Upper lobe of right lung (tissue), 1 donor: ENCODE measurements at places on chromosomes 1 and 21.

DNA sequence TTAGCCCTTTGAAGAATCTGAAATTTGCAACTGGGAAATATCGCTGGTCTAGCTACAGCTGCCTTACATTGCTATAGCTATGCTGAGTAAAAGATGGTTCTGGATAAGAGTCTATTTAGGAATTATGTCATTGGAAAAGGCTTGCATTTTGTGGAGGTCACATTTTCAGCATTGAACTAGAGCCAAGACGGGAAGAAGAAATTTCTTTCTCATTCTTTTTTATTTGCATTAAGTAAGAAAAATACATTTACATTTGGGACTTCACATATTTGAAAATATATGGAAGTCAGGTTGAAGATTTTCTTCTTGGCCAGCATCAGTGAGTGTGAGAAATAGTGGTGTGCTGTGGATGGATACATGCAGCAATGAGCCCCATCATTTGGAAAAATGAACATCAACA lies 291.6 kb downstream of the PTBP2 start:
- no peak for DNase-seq

- no peak for DNase-seq
These were observed 29.1 kb upstream of the SLC16A1 start for GRCh38 chr1:112985123-112985522.

DNA sequence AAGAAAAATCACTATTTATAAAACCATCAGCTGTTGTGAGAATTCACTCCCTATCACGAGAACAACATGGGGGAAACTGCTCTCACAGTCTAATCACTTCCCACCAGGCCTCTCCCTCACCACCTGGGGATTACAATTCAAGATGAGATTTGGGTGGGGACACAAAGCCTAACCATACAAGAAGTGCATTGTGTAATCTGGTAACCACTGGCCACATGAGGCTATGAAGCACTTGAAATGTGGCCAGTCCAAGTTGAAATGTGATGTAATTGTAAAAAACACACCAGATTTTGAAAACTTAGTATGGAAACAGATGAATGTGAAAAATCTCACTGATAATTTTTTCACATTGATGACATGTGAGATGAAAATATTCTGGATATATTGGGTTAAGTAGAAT lies 293.8 kb downstream of the TTLL7 start:
- DNase-seq: no peak

DNA sequence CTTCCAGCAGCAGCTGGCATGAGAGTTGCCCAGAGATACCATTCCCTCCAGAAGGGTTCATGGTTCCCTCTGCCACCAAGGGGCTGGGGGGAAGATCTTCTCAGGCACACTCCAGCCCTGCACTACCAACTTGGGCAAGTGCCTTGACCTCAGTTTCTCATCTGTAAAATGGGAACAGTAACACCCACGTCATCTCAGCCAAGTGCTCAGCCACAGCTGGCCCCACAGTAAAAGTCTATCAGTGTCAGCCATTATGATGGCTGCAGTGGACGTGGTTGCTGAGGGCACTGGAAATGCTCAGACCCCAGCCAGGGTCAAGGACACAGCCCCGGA lies 16.3 kb upstream of the TAS1R2 start:
- no peak for DNase-seq

GRCh38 chr1:199273837-199274379 lies 635.1 kb downstream of the PTPRC start:
- DNase-seq: no peak

GRCh38 chr1:25173809-25174340 lies 58.4 kb downstream of the SYF2 start:
- no peak for DNase-seq

GRCh38 chr1:110185181-110185580 lies 24.9 kb upstream of the KCNC4 start:
- DNase-seq: no peak

DNA sequence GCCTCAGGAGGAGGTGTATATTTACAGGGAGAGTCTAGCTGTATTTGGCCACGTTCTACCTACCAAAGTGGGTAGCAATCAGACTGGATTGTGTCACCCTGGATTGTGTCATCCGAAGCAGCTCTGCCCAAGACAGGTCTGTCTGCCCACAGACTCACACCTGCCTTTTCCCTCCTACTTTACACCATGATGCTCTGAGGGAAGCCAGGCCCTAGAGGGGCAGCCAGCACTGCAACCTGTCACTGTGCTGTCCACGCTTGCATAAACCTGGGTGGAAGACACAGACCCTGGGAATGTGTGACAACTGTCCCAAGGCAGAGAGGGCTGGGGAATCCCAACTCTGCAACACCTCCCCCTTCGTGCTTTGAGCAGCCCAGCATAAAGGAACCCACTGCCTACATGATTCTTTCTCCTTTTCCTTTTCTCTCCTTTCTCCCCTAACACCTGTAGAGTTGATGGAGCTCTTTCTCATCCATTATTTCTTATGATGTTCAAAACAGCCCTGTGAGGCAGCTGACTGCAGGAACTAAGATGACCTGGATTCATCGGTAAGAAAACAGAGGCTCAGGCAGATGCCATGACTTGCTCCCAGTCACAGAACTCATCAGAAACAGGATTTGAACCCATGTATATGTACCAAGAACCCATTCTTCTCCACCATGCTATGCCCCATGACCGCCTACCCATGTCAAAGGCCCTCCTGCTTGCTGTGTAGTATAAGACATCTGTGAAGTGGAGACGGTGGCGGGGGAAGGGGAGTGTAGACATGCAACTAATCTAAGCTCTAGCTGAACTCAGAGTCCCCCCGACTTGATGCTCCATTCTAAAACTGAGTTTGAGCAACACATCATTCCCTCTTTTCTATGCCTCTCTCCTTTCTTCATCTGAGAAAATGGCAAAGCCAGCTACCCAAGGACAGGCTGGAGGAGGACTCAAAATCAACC lies 55.9 kb downstream of the ITPKB start:
- DNase-seq: no peak

DNA sequence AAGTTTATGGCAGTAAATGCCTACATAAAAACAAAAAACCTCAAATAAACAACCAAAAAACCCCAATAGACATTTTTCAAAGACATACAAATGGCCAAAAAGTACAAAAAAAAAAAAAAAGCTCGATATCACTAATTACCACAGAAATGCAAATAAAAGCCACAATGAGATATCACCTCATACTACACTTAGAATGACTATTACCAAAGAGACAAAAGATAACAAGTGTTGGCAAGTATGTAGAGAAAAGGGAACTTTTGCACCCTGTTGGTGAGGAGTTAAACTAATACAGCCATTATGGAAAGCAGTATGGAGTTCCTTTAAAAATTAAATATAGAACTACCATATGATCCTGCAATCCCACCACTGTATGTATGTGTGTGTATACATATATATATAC lies 21.1 kb downstream of the SLC25A24 start:
- DNase-seq: no peak

- no peak for DNase-seq
These were observed 51.7 kb downstream of the GPR88 start for GRCh38 chr1:100589667-100590066.

- DNase-seq: no peak
These were observed 2.2 kb downstream of the RNF19B start for GRCh38 chr1:32962248-32962896.

GRCh38 chr1:152972196-152972886 lies 1.9 kb downstream of the SPRR4 start:
- DNase-seq: no peak

- DNase-seq: peak; percentile 77
These were observed 104.0 kb upstream of the RUNX3 start for GRCh38 chr1:25033828-25034705.

DNA sequence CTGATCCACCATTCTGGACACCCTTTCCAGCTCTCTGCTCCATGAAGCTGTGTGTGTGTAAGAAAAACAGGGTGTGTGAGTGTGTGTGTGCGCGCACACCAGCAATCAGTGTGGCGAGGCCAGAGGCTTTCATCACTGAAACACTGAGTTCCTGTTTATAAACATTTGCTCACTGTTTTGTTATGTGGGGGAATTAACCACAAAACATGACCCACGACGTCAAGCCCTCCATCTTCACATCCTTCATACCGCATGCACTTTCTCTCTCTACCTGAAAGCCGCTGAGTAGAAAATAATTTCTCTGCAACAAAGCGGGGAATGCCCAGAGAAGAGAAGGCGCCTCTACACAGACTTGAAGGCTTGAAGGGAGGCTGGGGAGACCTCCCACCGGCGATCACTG lies 148.9 kb upstream of the IRF2BP2 start:
- no peak for DNase-seq

DNA sequence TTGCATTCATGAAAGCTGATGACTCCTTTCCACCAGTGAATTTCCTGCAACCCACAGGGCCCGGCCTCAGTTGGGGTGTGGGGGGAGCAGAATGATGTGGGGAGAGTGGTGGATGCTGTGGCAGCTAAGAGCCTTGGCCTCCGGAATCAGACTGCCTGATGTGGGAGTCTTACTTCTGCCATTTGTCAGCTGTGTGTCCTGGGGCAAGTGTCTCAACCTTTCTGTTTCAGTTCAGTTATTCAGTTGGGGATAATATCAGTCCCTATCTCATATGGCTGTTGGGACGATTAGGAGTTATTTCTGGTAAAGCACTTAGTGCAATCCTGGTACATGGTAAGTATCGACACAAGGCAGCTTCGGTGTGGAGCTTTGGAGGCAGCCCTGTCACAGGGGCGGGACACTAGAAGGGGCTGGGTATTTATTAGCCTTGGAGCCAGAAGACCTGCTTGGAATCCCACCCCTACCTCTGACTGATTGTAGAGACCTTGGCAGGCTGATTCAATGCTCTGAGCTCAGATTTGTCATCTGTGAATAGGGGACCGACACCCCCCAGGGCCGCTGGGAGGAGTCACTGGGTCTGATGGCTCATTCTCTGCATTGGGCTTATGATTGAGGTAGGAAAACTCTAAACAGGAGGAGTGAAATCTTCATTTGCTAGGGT lies 19.6 kb downstream of the ARHGEF10L start:
- DNase-seq: no peak

DNA sequence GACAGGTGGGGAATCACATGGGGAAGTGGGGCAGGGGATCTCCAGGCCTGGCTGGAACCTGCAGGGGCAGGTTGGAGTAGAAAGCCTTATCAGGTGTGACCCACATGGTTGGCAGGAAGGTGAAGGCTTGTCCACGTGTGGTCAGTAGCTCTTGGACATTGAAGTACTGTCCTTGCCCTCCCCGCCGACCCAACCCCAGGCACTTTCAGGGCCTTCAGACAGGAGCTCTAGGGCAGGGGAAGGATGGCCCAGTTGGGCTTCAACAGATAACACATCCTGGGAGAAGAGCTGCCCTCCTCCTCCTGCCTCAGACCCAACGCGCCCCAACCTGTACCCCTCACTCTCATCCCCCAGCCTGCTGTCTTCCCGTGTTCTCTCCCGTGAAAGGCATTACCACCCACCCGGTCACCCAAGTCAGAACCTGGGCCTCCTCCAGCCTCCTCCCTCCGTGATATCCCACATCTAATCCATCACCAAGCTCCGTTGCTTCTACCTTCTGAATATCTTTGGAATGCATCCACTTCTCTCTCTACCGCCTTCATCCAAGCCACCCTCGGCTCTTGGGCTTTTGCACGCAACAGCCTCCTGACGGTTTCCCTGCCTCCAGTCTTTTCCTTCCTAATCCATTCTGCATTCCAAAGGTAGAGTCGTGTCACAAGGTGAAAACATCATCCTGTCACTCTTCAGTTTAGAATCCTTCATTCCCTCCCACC lies 15.9 kb downstream of the PTPRF start:
- no peak for DNase-seq

DNA sequence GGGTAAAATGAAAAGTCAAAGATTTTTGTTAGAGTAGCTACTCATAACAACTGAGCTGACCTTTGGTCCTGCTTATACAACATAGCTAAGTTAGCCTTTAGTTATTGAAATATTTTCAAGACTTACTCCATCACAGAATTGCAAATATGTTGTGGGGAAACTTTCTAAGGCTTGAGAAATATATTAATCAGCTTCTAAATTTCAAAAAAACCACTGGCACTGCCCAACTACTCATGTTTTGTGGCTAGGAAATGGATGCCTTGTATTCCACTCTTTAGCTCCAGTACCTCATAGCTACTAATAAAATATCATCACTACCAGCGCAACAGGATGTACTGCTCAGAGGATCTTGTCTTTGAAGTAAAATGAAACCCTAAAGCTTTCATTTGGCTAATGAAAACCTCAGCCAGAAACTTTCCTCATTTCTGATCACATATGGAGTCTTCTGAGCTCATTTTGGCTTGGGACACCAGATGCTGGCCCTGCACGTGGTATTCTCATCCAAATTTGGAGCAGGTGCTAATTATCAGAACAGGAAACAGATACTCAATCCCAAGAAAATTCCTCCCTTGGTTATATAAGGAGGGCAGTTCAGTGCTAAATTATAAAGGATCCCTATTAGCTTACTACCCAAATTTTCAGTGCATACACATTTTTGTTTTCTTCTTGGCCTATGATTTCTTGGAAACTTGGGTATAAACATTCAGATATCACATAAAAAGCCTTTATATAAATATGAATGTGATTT lies 690.7 kb downstream of the ADGRL2 start:
- no peak for DNase-seq

GRCh38 chr1:160217481-160218051 lies 12.4 kb downstream of the PEA15 start:
- DNase-seq: no peak

DNA sequence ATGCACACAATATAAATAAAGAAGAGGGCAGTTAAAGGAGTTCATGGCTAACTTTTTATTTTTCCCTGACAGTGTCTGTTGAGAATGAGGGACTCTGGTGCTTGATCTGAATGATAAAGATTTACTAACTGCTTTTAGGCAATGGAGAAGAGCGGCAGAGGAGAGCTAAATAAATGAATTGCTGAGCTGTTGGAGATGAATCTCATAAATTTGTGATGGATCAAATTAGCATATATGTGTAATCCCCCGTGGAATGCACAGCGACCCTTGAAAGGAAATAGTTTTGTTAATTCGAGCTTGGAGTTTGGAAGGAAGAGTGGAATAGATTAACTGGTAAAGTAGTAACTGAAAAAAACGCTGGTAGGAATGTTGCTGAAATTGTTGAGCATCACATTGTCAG lies 40.2 kb downstream of the HMCN1 start:
- DNase-seq: no peak

- DNase-seq: no peak
These were observed 117.0 kb downstream of the CLEC20A start for GRCh38 chr1:178379807-178380206.

GRCh38 chr1:89298461-89298860 lies 25.8 kb upstream of the GBP5 start:
- no peak for DNase-seq

DNA sequence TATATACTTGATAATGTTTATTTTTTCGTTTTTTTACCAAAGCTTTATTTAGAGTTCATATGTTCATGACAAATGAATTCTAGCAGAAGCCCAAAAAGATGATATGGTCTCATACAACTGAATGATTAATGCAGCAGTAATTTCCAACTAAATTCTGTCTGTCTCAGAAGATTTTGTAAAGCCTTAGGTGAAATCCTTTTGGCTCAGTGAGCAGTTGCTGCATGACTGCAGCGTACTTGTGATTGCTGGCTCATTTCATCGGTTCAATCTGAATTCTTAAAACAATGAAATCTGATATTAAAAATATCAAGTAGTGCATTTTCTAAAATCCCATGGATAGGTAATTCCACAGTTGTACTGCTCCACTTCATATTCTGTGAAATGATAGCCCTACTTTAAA lies 73.2 kb downstream of the AK5 start:
- DNase-seq: no peak

GRCh38 chr21:27526451-27526850 lies 559.6 kb upstream of the ADAMTS5 start:
- DNase-seq: no peak
